HT1080 (cell line): ENCODE measurements at places on chromosomes 1 and 21. TPM values are rescaled to one million over a fixed set of nuclear protein-coding genes. Genes with fewer than 3 reads are reported as not detected.

DNA sequence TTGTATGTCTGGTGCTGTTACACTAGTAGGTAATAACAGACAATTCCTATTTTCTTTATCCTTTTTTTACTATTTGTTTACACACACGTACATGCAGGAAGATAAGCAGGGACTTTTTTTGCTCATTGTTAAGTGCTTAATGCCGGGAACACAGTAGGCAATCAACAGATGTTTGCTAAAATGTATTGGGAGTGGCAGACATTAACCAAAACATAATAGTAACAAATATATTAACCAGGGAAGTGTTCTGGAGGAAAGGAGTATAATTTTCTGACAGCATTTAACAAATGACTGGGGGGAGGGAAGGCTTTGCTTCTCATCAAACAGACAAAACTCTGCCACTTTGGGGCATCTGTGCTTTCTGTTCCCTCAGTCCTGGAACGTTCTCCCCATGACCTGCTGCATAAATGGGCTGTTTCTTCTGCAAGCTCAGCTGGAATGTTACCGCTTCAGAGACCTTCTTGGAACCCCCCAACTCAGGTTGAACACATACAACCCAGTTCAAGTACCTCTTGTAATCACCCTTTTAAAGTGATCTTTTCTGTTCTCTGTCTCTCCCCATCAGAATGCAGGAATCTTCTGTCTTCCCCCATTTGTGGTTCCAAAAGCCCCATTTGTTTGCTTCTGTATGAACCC lies 2.1 kb downstream of the CR1L start:
- DNase-seq, result no peak

DNA sequence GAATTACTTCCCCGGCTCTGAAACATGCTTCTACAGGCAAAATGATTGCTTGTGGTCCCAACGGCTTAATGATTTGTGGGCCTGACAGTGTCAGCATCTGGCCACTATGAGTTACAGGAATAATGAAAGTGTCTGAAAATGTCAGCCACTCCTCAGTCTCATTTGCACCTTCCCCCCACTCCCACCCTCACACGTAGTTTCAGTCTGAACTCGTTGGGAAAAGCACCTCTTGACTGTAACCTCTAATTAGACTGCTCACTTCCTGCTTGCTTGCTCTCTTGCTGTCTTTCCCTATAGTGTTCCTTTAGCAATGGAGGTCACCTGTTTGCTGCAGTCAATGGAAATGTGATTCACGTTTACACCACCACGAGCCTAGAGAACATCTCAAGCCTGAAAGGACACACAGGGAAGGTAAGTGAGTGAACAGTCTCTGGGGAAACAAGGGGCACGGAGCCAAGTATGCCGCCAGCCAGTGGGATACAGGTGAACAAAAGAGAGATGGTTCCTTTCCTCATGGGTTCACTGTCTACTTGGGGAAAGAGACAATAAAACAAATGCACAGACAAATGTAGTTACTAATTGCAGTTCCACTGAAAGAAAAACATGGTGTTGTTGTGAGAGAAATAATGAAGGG lies 27.1 kb downstream of the CFAP57 start:
- no peak for DNase-seq

Gene BTBD19
- 2.9 and 3.6 TPM in 2 replicates for total RNA-seq

DNA sequence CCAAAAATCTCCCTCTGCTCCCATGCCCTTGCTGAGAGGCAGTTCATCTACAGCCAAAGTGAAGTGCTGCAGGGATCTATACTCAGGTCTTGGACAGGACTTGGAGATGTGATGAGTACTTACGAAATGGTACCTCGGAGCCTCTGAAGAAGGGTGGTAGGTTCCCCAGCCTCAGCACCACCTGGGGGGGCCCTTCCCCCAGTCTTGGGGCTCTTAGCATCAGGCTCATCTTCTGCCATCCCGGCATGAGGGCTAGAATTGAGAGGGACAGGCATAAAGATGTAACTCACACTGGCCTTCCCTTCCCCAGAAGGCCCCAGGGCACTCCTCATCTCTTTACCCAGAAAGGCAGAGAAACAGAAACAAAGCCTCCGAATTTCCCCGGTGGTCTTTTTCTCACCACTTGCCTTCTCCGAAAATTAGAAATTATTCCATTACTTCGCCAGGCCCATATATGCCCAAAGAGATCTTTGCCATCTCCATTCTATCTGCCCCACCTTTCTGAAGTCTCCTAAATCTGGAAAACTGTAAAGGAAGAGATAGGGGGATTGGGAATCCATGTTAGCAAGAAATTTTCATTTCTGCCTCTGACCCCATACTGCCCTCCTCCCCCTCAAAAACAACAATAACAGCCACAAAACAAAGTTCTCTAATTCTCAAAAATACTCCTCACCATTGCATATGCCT lies 827 bp downstream of the RFX5 start:
- no peak for DNase-seq

- DNase-seq, result no peak
These were observed 859 bp downstream of the NFASC start for GRCh38 chr1:204871405-204872037.

Gene IGFN1
- total RNA-seq, result 0.14 and 0.17 TPM in 2 replicates

DNA sequence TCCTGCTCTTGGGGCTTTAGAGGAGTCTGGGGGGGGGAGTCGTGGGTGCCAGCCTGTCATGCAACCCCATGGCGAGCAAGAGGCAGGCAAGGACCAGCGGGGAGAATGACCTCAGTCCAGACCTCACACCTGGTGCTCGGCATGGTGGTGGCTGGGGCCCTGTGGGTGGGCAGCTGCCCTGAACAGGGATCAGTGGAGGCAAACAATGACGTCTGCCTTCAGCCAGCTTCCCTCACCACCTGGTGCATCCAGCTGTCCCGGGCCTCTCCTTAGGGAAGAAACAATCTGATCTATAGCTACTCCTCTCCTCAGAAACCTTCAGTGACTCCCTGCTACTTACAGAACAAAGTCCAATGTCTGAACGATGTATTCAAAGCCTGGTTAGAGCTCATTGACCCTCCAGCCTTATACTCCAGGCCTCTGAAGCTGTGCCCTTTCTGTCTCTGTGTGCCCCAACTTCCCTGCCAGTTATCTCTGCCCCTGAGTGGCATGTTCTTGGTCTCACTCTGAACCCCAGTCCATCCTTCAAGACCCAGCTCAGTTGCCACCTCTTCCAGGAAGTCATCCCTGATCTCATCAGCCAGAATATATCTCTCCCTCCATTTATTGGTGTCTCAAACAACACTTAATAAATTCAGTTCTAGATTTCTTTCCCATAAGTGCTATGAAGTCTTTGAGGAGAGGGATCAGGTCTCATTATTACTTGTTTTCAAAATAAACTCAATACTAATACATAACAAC lies 6.6 kb downstream of the PADI2 start:
- no peak for DNase-seq

- peak; percentile 81 for DNase-seq
These were observed 47.6 kb downstream of the B3GALT5 start for GRCh38 chr21:39660191-39660980.

GRCh38 chr1:153548722-153549688 lies at the start of gene S100A3:
TSS of gene S100A3 (minus strand) at chr1:153549258. CDS start at chr1:153548485, 773 bp downstream.
- DNase-seq, result peak; percentile 92

- DNase-seq, result no peak
These were observed 260.3 kb upstream of the SGIP1 start for GRCh38 chr1:66273656-66274055.

Gene CALML6
- not detected in 2 replicates for total RNA-seq

GRCh38 chr1:56045477-56045876 lies 533.9 kb downstream of the PLPP3 start:
- no peak for DNase-seq

Gene SPATA17
- total RNA-seq, result 0.93 and 2.5 TPM in 2 replicates

- no peak for DNase-seq
These were observed 208.7 kb downstream of the FGGY start for GRCh38 chr1:59505596-59506028.

Gene SYNC
- 3.2 and 4.8 TPM in 2 replicates for total RNA-seq

Gene DCLRE1B
- 14.9 and 17.5 TPM in 2 replicates for total RNA-seq

DNA sequence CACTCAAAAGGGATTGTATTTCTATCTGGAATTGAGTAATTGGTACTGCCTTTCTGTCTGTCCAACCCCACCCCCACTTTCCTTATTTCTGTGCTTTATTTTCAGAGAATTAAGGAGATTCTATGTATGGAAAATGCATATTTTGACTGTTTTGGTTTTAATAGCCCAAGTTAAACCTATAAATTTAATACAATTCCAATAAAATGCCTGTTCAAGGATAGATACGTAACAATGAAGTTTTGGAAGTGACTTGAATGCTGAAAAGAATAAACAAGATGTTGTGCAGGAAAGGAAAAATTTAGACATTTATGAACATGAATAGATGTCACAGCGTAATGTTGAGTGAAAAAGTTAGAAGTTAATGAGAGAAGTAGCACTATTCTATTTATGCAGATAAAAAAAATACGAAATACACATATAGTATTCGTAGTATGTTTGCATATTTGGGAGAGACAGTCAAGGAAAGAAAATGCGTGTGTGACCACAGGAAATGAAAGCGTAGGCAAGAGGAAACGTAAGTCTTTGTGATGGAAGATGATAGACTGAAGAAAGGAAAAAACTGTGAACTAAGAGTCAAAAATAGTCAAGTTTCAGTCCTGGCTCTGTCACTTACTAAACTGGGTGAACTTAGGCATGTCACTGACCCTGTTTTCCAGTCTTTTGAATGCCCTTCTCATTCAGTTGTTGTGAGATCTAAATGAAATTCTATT lies 62.1 kb downstream of the MEF2D start:
- DNase-seq, result peak; percentile 11

DNA sequence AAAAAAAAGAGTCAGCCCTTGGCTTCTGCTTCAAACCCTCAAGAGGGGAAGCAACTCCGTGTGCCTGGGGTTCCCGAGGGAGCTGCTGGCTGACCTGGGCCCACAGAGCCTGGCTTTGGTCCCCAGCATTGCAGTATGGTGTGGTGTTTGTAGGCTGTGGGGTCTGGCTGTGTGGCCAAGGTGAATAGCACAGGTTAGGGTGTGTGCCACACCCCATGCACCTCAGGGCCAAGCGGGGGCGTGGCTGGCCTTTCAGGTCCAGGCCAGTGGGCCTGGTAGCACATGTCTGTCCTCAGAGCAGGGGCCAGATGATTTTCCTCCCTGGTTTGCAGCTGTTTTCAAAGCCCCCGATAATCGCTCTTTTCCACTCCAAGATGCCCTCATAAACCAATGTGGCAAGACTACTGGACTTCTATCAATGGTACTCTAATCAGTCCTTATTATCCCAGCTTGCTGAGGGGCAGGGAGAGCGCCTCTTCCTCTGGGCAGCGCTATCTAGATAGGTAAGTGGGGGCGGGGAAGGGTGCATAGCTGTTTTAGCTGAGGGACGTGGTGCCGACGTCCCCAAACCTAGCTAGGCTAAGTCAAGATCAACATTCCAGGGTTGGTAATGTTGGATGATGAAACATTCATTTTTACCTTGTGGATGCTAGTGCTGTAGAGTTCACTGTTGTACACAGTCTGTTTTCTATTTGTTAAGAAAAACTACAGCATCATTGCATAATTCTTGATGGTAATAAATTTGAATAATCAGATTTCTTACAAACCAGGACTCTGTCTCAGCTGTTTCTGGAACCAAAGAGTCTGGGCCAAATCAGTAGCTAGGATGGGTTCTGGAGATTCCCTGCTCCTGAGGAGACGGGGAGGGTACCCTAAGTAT lies 26.8 kb upstream of the KDM4A start:
- no peak for DNase-seq

Gene USH2A
- total RNA-seq, result under 0.01 and 0.02 TPM in 2 replicates

Gene WNT2B
- 0.02 TPM in 1 of 2 replicates, not detected in the other for total RNA-seq

Gene SHISAL2A
- not detected in 2 replicates for total RNA-seq

Gene TNFSF4
- 0.07 TPM in 1 of 2 replicates, not detected in the other for total RNA-seq

- no peak for DNase-seq
These were observed 121.6 kb downstream of the SYT2 start for GRCh38 chr1:202588503-202589189.

- no peak for DNase-seq
These were observed 380 bp downstream of the COL18A1 start for GRCh38 chr21:45405271-45405818.

DNA sequence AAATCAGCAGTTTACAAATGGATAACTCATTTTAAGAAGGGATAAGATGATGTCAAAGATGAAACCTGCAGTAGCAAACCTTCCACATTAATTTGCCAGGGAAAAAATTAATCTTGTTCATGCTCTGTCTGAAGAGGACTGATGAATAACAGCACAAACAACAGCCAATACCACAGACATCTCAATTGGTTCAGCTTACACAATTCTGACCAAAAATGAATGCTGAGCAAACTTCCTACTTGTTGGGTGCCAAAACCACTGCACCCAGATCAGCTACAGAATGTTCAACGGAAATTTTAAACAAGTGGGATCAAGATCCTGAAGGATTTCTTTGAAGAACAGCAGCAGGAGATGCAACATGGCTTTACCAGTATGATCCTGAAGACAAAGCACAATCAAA lies 98.3 kb downstream of the COQ8A start:
- DNase-seq, result no peak

DNA sequence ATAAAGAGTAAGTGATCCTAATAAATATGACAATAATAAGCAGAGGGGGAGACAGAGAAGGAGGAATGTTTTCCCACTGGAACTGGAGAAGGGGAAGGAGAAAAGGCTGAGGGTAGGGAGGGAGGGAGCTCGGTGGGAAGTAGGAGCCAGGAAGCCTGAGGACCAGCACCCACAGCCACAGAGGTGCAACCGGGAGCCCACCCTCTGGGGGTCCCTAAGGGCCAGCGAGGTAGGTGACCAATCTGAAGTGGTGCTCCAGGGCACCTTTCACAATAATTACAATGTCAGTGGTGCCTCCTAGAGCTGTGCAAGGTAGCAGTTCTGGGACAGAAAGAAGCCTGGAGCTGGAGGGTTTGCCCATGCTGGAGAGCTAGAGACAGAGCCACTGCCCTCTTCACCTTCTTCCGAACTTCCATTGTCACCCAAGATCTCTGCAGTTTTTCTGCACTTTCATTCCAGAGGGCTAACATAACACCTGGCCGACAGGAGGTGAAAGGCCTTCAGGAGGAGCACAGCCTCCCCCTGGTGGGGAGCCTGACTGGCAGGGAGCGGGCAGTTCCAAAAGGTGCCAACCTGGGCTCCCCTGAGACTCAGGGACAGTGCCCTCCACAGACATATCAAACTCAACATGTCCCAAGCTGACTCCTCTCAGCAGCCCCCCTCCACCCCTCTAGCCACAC lies 4.1 kb upstream of the AHCYL1 start:
- peak; percentile 34 for DNase-seq

GRCh38 chr1:46802081-46802480 lies 3.2 kb downstream of the CYP4B1 start:
- no peak for DNase-seq

DNA sequence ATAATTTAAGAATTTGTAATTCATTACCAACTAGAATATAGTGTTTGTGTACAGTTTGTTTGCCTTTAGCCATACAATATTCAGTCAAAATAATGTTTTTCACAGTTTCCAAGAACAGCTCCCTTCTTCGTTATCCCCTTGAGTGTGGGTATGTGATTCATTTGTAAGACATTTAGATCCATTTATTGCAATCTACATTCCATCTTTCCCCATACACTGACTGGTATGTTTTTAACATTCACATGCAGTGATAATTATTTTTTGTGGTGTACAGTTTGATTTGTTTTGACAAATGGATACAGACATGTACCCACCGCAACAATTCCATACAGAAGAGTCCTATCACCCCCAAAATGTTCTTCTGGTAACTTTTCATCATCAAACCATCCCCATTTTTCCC lies 589.1 kb upstream of the ADAMTS5 start:
- DNase-seq, result no peak

GRCh38 chr1:180533266-180533987 lies 25.3 kb upstream of the OVAAL start:
- peak; percentile 55 for DNase-seq

- no peak for DNase-seq
These were observed 6.2 kb upstream of the MIXL1 start for GRCh38 chr1:226217273-226217672.

- DNase-seq, result peak; percentile 19
These were observed 171.5 kb upstream of the IRF2BP2 start for GRCh38 chr1:234781241-234782065.

- DNase-seq, result no peak
These were observed 21.3 kb downstream of the TMCC2 start for GRCh38 chr1:205248793-205249601.
